ENCODE measurements at places on chromosomes 3 and 15.
A peak's percentile ranks its signal among the peaks of the same experiment; 100 is the strongest.

DNA sequence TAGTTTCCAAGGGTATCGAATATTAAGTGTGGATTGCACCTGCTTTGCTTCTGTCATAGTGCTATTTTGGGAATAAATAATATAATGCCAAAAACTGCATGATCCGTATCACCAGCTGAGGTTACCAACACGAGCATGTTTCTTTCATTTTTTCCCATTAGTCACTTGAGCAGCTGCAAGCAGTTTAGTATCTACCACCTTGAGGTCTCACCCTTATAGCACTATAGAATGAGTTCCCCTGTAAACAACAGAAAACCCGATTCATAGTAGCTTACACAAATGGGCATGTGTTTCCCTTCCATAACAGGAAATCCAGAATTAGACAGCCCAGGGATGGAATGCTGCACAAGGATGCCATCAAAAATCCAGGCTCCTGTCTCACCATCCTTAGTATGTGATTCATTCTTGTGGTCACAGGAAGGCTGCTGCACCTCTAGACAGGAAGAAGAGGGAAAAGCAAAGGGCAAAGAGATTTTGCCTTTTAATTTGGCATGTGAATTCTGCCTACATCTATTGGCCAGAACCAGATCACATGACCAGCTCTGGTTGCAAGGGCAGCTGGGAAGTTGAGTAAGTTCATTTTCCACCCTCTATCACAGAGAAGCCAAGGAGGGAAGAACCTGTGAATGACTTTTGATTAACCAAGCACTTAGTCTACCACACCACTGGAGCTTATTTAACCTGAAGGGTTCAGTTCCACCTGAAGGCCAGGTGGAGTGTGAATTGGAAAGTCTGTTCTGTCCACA, 91.3 kb upstream of the SLC25A36 start:
- DNase-seq, result no peak

- DNase-seq, result no peak
Measured at GRCh38 chr15:90062462-90062932, 39.8 kb downstream of the IDH2 start.

DNA sequence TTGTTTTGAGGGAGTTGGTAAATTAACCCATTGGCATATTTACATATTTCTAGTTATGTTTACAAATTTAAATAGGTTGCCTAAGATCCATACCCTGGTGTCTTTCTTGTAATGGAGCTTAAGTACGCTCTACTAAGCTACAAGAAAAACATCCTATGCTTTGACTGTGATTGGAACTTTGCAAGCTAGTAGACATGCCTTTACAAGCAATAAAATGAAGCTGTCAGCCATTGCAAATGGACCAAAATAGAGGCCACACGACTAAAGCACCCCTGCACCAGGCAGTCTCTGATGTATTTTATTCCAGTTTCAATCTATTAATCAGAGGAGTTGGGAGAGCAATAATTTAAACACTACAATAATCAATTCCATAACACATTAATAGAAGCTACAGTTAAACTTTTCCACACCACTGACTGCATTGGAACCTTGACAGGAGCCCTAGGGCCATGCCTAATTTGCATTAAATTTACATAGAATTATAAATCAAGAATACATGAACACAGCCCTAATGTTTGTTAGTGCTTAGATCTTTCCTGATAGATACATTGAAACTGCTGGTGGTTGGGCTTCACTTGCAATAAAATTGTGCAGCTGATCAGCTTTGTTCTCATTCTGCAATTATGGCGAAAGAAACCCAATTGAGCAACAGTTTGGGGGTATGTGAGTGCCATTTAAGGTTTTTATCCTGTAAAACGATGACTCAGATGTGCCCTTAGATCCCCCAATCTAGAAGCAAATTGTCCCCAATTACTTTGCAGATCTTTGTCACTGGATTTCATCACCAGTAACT, 360.1 kb downstream of the LSAMP start:
- no peak for DNase-seq

DNA sequence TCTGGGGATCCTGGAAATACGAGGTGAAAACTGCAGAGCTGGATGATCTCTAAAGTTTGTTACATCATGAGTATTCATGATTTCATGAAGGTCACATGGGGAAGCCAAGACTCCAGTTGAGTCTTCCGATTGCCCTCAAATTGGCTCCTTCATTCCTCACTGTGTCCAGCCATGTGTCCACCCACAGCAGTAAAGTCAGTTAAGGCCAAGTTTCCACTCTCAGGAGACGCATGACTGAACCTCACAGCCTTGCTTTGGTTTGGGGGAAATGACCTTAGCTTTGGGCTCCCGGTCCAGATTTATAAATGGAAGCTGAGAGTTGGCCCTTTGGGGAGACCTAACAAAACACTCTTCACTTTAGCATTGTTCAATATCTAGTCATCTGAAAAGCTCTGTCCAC, 289.7 kb upstream of the MCTP2 start:
- no peak for DNase-seq

DNA sequence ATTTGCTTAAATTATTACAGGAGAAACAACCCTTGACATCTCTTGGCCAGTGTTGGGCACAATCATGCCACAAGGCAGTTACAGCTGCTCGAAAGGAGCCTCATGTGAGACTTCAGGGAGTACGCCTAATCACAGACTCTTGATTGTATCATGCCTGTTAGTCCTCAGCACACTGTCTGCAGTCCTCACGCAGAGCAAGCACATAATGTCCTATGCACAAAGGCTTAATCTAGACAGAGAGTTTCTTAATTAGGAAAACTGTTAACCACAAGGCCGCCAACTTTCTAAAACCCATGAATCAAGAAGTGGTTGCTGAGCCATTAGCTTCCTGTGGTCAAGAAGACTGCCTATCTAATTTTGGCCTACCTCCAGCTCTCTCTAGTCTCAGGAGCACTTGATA, 172.0 kb downstream of the UNC13C start:
- no peak for DNase-seq

GRCh38 chr3:110773413-110773954, 298.1 kb upstream of the NECTIN3 start:
- DNase-seq, result peak; percentile 78

- peak; percentile 7 for DNase-seq
Measured at GRCh38 chr3:15754047-15754446, 43.7 kb downstream of the ANKRD28 start.
